Suppressor macrophage treated with lipopolysaccharide for 4 hours (primary cell): ENCODE measurements at places on chromosomes 2 and 18.

DNA sequence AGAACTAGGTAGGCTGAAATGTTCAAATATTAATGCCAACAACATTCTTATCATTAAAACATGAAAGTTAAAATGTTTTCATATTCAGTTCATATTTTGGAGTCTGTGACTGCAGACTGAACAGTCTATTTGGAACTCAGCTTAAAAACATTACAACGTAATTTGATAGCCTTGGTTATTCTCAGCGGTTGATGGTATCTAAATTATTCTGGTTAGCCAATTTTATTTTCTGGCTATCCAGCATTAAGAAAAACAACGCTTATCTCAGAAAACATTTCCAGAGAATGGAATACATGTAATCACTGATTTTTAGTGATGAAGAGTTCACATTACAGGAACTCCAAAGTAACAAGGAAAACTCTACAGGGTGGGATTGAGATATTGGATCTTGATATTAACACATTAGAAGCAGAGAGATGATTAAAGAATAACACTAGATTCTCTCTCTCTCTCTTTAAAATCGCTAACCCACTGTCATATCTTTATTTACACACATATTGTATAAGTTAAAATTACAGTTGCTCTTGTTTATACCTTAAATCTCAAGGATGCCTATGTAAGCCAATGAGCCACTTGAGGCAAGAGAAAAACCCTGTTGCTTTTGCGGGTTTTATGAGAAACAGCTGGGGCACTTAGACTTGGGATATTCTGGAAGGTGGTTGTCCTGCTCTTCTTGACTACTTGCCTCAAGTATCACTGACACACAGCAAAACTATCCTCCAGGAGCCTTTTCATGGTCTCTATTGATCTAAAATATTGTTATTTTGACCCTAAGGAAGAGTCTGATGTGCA is 84.9 kb downstream of the ICOS start:
- DNase-seq = no peak

DNA sequence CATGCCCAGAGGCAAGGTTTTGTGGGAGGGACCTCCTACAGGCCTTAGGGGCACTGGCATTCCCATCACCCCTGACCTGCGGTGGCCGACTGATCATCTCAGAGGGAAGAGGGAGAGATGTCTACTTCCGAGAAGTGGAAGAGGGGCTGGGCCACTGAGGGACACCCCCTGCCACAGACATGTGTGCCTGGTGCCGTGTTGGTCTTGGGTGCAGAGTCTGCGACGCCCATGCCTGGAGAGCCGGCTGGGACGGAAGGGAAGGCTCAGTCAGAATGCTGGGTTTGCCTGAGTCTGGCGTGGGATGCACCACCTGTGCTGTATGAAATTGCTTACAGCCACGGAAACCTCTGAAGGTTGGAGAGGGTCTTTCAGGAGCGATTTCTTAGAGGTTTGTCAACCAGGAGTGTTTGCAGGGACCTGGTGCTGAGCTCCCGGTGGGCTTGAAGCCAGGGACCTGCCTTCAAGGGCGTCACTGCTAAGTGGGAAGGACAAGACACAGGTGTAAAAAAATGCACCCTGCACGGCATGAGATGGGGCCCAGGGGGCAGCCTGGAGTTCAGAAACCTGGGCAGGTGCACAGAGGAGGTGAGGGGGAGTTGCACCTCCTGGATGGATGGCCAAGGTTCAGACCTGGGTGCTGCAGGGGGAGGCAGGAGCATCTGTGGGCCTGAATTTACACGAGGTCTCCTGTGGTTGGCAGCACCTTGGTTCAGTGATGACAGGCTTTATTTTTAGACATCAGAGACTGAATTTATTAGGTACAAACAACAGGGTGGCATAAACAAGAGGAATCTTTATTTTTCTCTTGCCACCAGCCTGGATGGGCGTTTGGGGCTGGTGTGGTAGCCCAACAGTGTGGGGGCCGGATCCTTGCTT is 100.3 kb downstream of the CTIF start:
- no peak for DNase-seq

GRCh38 chr2:148674063-148675020 is 29.8 kb downstream of the EPC2 start:
- DNase-seq = peak; percentile 24

GRCh38 chr2:8438476-8438875 is 243.4 kb upstream of the ID2 start:
- peak; percentile 36 for DNase-seq

- DNase-seq = no peak
These were observed 182.2 kb upstream of the ATP5MC3 start for GRCh38 chr2:175363699-175364098.

DNA sequence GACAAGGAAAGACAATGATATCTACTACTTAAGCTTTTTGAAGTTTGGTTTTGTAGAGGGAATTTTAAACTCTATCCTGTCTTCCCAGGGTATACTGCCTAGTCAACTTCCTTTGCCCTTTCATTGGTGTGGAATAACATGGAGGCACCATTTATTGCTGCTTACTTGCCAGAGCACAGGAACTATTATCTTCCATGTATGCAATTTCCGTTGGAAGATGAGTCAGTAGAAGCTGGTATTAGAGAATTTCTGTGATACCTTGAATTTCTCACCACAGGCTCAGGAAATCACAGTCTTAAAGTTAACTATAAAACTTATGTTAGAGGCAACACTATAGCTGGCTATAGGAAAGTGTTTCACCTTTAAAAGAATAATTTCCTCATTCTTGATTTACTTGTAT is 40.9 kb upstream of the RGPD4 start:
- DNase-seq = no peak

DNA sequence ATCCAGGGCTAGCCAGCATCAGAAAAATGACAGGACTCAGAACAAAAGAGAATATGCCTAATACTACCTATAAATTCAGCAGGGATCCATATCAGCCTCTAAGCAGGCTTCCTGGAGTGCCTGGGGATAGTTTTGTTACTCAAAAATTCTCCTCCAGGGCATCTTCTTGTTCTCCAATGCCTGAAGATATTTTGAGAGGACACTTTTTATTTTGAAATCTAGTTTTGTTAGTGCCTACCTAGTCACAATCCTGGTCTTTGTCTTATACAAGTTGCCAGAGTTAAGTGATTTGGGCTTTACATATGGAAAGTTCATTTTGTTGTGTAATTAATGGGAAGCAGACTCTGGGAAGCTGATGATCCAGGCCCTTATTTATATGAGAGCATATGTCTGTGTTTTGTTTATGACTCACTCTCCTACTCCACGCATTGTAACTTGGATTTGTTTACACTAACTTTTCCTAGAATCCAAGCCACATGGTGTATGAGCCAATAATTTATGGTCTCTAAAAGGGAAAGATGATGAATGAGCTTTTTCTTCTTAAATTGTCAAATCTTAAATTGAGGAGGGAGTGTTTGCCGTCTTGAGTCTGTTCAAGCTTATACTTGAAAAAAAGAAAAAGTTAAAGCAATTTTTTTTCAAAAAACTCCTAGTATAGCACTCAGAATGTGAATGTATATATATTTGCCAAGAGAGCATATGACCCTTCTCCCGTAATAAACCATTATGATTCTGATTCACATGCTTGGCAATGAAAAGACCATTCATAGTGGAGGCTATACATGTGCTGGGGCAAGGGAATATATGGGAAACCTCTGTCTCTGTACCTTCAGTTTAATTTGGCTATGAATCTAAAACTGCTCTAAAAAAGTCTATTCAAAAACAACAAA is 370.3 kb downstream of the SETBP1 start:
- no peak for DNase-seq

DNA sequence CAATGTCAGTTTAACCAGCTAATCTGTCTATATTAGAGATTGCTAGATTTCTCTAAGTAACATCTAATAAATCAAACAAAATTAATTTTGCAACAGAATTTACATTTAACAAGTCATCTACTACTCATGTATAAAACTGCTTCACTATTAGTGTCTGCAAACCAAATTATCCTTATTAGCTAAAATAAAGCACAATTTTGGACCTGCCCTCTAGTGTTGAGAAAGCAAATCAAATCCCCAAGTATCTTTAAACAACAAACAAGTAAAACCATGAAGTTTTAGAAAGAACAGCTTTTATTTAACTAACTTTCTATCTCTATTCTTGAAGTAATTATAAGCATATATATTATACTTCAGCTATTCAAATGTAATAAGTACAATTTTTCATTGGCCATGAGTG is 113.1 kb upstream of the SP3 start:
- DNase-seq = peak; percentile 21
